Activated CD4-positive, CD25-positive, alpha-beta regulatory T cell (primary cell): ENCODE measurements at places on chromosomes 11 and 22.

GRCh38 chr22:34129691-34130486, 209.6 kb upstream of the LARGE1 start:
- no peak for DNase-seq

- DNase-seq: no peak
These were observed 81.8 kb downstream of the SFI1 start for GRCh38 chr22:31578171-31578570.

GRCh38 chr11:2178906-2179494, 7.4 kb upstream of the TH start:
- DNase-seq: no peak

GRCh38 chr11:96134602-96135001, 208.4 kb downstream of the MAML2 start:
- no peak for DNase-seq

- no peak for DNase-seq
These were observed 669 bp downstream of the MICAL3 start for GRCh38 chr22:18023509-18024275.

DNA sequence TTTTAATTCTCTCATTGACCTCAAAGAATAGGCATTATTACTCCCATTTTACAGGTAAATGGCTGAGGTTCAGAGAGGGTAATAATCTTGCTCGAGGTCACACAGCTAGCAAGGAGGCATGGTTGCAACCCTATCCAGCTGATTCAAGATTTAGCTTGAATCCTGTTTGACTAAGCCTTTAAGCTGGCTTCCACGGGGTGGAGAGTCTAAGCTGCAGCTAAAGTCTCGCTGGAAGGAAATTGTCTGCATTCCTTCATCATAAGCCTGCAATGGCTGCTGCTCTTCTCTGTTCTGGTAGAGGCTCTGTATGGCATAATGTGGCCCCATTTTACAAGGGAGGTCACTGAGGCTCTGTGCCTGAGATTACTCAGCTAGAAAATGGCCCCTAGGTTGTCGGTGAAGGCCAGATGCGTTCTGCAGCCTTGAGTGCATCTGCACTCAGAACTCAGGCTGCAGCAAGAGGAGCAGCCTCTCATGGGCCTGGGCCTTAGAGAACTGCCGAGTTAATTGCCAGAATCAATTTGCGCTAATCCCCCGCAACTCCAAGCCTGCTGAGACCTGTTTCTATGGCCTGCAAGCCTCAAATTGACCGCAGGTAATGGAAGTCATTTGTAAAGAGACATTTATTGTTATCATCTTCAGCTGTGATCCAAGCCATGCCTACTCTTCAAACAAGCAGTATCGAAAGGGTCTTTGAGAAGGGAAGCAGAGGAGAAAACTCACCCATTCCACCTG, 44.1 kb upstream of the SEZ6L start:
- no peak for DNase-seq
